Lung microvascular endothelial cell (primary cell): ENCODE measurements at places on chromosomes 2 and 18. TPM values are rescaled to one million over a fixed set of nuclear protein-coding genes. Genes with fewer than 3 reads are reported as not detected.

GRCh38 chr2:169761970-169762292, 28.3 kb downstream of the KLHL23 start:
- DNase-seq, result no peak

DNA sequence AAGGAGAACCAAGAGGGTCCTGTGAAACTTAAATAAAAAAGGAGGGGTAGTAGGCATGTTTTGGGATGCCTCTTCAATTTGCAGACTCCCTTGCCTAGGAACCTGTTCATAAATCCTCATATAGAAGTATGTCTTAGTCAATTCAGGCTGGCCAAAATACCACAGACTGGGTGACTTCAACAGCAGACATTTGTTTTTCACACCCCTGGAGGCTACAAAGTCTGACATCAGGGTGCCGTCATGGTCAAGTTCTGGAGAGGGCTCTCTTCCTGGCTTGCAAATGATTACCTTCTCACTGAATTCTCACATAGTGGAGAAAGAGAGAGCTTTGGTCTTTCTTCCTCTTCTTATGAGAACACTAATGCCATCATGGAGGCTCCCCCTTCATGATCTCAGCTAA, 4.1 kb upstream of the TCF4 start:
- no peak for DNase-seq

GRCh38 chr2:128752691-128753263, 434.1 kb upstream of the HS6ST1 start:
- DNase-seq, result no peak

- peak; percentile 55 for DNase-seq
Observed at GRCh38 chr2:99488539-99489062, 1.2 kb downstream of the REV1 start.

DNA sequence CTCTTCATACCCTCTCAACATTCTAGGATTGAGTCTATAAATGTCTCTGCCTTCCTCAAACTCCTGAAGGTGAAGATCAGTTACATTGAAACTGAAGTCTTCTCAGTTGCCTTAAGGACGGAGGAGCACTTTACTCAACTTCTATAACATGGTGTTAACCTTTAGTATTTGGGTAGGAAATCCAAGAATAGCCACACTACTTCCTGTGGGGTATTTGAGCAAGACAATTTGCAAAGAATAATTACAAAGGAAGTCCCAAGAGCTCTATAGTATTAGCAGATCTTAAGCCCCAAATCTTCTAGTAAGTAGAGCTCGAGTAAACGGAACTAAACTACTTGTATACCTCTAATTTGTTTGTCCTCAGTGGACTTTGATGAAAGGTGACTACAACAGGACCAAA, 80.9 kb downstream of the SP100 start:
- DNase-seq, result no peak

DNA sequence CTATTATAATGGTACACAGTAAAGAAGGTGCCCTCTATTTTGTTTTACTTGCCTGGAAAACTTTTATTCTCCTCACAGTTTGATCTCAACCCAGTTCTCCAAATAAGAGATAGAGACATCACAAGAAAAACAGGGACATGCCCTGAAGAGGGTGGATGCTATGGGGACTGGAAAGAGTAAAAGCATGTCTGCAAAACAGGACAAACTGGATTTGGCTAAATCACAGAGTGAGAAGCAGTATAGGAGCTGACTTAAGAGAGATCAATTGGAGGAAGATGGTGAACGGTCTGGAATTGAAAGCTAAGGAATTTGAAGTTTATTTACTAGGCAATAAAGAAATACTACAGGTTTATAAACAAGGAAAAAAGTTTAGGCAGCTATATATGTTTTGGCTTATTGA, 33.0 kb downstream of the SP140L start:
- DNase-seq, result no peak

Gene GALNT14
- total RNA-seq, result 0.22 TPM in 1 of 2 replicates, not detected in the other

Gene CCBE1
- total RNA-seq, result under 0.01 and 0.22 TPM in 2 replicates

Gene INHA
- not detected in 2 replicates for total RNA-seq

Gene HAAO
- not detected in 2 replicates for total RNA-seq
